NCI-H1417 treated with DMSO at 0.1 percent for 48 hours (cell line): ENCODE measurements at places on chromosomes 11 and 22.
A peak's percentile ranks its signal among the peaks of the same experiment; 100 is the strongest.

DNA sequence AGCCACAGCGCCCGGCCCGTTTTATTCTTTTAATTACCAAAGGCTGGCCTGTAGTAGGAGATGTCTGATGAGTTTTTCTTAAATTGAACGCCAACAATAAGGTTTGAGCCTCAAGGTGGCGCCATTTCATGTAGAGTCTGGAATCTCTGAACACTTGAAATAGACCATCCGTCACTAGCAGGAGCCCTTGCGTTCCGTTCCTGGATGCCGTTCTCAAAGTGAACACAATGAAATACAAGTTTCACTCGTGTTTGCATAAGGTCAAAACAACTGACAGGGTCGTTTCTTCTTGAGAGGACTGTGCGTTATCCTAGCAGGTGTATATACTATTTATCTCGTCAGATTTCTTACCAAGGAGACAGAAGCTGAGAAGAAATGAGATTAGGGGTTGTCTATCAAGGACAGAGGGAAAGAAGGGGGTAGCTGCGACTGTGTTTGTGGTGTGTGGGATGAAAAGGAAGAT is 18.7 kb upstream of the SCGB1D1 start:
- peak; percentile 88 for DNase-seq

- DNase-seq, result no peak
These were observed 38.7 kb upstream of the ELF5 start for GRCh38 chr11:34552270-34552669.

DNA sequence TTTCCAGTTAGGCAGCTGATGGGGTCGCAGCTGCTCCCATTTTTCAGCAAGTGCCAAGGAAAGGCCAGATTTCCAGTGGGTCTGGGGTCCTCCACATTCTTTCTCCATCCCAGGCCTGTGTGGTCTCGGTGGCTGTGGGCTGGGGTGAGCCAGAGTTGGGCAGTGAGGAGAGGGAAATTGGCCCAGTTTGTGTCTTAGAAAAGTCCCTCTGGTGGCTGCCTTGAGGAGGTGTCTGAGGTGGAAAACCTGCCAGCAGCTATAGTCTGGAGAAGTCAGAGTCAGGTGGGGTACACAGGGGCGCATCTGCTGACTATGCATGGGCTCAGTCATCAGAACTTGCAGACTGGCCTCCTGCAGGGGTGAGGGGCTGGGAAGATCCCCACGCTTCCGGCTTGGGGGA is 30.5 kb downstream of the MRGPRD start:
- no peak for DNase-seq

DNA sequence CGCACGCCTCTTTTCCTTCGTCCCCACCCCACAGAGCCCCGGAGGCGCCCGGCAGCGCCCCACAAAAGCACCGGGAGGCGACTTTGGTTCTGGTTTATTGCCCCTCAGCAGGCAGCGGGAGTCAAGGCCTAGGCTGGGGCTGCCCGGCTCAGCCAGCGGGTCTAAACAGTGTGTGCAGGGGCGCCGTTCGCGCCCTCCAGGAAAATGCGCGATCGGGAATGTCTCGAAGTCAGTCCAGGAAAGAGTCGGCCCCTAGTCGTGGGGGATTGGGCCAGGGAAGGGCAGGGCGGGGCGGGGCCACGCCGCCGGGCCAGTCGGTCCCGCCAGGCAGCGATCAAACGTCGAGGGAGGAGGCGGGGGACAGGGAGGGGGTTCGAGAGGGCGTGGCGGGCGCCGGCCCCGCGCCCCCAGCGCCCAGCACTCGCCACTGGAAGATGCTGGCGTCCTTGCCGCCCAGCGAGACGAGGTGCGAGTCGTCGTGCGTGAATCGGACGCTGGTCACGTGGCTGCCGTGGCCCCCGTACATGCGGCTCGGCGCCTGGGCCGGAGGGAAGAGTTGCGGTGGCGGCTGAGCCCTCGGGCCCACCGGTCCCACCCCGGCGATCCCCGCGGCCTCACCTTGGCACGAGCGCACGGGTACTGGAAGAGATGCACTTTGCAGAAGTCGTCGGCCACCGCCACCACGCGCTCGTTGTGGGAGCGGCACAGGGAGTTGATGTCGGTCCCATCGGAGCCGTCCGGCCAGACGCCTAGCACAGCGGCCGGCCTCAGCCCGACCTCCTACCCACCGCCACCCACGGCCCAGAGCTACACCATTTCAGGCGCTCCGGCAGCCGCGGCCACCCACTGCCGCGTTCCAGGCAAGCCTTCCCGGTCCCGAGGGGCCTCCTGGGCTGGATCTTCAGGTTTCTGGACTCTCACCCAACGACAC is 741 bp upstream of the MTA2 start:
- peak; percentile 69 for DNase-seq

DNA sequence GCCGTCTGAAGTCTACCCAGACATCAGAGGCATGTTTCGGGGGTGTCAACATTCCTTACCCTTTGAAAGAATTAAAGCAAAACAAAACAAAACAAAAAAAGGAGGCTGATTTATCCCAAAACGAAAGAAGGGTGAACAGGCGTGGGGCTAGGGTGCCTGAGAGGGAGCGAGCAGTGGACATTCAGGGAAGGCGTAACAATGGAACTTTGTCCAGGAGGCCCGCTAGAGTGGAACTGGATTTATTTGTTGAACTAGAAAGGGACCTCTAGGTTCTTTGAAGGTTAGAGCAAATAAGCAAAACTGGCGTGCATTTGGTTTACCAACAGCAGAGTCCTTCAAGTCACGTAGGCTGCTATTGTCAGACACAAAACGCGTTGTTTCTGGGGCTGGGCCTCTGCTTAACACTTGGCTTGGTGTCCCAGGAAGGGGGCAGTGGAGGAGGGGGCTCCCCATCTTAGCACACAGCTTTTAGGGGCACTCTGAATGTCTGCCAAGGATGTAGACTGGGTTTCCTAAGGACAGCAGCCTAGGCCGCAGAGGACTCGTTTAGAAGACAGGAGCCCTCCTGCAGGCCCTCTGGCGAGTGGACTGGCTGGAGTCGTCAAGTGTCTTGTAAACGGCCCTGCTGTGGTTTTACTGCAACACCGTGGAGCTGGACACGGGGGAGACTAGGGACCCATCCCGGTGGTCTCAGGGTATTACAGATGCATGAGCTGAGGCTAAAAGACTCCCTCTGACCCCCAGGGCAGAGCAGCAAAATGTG is 203.7 kb upstream of the SORL1-AS1 start:
- DNase-seq, result no peak

GRCh38 chr22:24161909-24162308 is 19.4 kb upstream of the SUSD2 start:
- no peak for DNase-seq

- DNase-seq, result no peak
These were observed 10.2 kb downstream of the DGKZ start for GRCh38 chr11:46357483-46357936.

- DNase-seq, result no peak
These were observed 32.0 kb upstream of the SERPIND1 start for GRCh38 chr22:20741634-20742581.

DNA sequence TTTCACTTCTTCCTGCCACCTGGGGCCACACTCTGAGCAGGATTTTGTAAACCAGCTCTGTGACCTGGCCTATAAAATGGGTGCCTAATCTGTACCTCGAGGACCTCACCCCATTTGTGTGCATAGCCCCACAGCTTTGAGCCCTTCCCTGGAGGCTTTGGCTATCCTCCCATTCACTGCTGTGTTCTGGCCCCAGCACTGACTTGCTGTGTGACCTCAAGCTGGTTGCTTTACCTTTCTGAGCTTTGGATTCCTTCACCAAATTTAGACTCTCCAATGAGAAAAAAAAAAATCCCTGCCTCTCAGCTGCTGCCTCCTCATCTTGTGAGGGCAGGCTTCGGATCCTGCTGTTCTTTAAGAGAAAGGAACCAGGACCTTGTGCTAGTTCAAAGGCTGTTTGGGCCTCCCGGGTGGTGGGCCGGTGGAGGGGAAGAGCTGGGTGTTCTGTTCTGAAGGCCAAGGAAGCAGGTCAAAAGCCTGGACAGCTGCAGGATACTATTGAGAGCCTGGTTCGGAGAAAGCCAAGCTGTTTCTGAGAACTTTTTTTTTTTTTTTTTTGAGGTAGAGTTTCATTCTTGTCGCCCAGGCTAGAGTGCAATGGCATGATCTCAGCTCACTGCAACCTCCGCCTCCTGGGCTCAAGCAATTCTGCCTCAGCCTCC is 1.1 kb upstream of the PYGM start:
- DNase-seq, result no peak
